ENCODE measurements at places on chromosomes 7 and 10.

GRCh38 chr10:32958085-32959005 is at the start of gene ITGB1:
TSS of gene ITGB1 (minus strand) at chr10:32958230. CDS start at chr10:32935558, 22,672 bp downstream.
- DNase-seq = peak; percentile 76

DNA sequence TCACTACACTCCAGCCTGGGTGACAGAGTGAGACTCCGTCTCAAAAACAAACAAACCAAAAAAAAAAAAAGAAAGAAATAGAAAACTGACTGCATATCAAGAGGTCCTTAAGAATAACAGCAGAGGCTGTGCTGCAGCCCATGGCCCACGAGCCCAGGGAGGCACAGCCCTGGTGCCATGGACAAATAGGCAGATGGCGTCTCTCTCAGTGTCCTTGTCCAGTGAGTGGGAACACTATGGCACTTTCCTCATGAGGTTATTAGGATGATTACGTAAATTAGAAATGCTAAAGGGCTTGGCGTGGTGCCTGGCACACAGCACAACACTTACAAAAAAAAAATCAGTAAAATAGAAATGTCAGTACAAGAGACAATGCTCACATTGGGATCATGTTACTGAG is 33.4 kb upstream of the PFKP start:
- DNase-seq = no peak

- no peak for DNase-seq
Measured at GRCh38 chr10:29257106-29257783, 31.6 kb upstream of the LYZL1 start.

GRCh38 chr10:74862625-74863024 is 36.2 kb downstream of the KAT6B start:
- no peak for DNase-seq

DNA sequence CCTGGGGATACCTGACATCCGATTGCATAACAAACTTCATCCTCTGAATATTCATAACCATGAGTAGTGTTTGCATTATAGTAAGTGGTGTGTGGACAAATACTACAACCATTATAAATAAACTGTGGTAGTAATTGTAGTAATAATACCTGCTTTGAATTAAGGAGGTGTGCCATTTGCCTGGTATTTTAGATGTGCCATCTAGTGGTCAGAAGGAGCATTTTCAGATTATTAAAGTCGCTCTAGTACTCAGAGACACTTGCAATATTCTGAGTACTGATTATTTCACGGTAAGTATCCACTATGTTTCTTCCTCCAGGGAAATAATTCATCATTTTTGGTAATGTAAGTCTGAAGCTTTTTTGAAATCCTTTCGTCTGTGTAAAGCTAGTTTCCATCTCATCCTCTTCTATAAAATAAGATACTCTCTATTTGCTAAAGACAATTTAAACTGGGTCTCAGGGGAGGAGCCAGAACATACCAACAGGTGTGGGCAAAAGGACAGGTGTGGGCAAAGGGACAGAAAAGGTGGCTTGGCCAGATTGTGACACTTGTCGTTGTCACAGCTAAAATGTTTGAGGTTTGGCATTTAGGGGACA is 115.3 kb upstream of the WDR11 start:
- DNase-seq = peak; percentile 19

DNA sequence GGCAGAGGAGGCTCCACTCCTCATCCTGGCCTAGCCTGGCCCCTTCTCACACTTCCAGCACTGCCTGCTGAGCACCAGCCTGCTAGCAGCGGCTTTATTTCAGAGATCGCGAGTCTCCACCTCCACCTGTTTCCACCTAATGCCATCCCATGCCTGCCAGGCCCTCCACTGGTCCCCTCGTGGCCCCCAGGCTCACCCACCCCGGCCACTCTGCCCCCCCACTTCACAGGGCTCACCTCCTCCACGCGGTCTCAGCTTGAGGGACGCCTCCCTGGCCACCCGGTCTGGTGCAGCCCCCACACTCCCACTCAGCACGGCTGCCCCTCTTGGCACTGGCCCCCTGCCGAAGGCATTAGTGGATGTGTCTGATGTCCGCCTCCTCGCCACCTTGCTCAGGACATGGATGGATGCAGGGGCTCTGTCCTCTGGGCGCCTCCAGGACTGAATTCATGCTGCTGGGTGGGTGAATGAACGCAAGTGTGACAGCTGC is 3.8 kb upstream of the NKX6-2 start:
- no peak for DNase-seq

DNA sequence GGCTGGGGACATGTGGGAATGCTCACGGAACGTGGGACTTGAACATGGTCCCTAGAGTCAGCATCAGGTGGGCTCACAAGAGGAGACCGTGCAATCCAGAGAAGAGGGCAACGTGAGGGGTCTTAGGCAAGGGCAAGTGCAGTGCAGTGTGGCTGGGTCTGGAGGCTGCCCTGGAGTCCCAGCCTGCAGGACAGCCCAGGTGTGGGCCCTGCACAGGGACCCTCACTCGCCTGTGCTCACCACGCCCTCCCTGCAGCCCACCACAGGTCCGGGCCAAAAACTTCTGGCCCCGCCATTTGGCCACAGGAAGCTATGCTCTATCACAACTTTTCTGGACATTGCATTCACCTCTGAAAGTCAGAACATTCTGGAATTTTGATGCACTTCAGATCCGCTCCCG is 133.5 kb downstream of the PAXIP1 start:
- no peak for DNase-seq

DNA sequence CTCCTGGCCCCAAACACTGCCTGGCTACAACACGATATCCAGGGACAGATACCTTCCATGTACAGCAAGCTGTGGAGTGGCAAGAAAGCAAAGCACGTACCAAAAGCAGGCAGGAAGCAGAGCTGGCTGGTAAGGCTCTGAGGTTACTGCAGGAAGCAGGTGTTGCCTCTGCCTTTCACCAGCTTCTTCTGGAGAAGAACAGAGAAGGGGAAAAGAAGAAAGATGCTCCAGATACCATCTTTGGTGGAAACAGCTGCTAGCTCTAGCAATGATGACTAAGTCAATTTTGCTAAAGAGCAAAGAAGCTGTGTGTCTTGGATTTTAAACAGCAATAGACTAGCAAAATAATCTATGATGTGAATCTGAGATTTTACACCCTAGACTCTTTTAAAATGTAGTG is 34.9 kb upstream of the PRSS1 start:
- no peak for DNase-seq

- peak; percentile 22 for DNase-seq
Measured at GRCh38 chr7:120089968-120090367, 183.0 kb upstream of the KCND2 start.

GRCh38 chr7:29866490-29866930 is 60.2 kb downstream of the WIPF3 start:
- no peak for DNase-seq

Data from HEK293T (cell line).